ENCODE measurements at places on chromosomes 6 and 20.

- DNase-seq, result no peak
These were observed 335.8 kb downstream of the CDKAL1 start for GRCh38 chr6:20870021-20870420.

GRCh38 chr6:156827382-156827781, 50.2 kb downstream of the ARID1B start:
- no peak for DNase-seq

GRCh38 chr6:112331306-112331705, 15.8 kb upstream of the RFPL4B start:
- no peak for DNase-seq

- no peak for DNase-seq
These were observed 16.8 kb upstream of the PRSS16 start for GRCh38 chr6:27230758-27231111.

DNA sequence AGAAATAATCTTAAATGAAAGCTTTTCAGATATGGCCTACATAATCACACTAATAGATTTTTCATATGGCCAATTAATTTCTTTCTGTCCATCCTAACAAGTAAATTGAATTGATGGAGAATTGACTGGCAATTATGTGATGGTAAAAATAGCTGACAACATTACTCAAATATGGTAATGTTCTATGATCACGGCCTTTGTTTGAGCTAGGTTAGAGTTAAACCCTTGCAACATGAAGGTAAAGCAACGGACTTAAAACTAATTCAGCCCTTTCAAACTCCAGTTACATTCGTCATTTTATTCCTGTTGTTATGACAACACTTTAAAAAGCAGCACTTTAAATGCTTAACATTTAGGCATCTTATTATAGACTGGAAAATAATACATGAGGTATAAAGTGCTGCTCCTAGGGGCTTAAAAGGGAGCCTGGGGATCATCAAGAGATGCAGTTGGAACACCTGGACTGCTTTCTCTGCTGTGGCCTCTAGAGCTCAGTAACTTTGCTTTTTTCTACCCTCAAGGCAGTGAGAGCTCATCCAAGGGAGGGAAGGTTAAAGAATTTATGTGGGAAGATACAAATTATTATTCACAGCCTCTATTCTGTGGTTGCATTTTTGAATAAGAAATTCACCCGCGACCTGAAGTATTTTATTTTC, 46.9 kb downstream of the RIPOR2 start:
- DNase-seq, result no peak

DNA sequence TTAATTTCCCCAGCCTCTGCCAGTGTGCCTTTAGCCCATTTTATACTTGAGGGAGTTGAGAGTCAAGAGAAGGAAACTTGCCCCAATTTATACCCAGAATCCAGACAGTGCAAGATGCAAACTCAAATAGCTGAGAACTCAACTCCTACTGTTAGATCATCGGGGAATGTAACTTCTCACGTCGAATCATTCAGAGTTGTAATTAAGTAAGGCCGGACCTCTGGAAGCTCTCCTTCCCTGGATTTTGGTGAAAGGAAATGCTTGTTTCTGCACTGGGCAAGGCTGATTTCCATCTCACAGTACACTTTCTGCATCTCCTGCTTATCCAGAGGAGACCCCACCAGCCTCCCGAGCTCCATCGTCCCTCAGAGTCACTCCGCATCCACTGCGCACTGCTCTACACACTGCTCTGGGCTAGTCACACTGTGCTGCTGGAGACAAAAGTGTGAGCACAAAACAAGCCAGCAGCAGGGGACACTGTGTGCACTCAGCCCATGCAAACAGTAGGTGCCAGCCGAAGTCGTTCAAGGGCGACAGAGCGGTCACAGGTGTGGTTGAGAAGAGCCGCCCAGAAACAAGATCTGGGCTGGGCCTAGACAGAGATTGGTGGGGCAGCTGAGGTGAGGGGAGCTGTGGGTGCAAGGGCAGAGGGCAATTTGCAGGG, 150.4 kb upstream of the QKI start:
- no peak for DNase-seq
